Effector memory CD8-positive, alpha-beta T cell (primary cell): ENCODE measurements at places on chromosomes 2 and 18.

DNA sequence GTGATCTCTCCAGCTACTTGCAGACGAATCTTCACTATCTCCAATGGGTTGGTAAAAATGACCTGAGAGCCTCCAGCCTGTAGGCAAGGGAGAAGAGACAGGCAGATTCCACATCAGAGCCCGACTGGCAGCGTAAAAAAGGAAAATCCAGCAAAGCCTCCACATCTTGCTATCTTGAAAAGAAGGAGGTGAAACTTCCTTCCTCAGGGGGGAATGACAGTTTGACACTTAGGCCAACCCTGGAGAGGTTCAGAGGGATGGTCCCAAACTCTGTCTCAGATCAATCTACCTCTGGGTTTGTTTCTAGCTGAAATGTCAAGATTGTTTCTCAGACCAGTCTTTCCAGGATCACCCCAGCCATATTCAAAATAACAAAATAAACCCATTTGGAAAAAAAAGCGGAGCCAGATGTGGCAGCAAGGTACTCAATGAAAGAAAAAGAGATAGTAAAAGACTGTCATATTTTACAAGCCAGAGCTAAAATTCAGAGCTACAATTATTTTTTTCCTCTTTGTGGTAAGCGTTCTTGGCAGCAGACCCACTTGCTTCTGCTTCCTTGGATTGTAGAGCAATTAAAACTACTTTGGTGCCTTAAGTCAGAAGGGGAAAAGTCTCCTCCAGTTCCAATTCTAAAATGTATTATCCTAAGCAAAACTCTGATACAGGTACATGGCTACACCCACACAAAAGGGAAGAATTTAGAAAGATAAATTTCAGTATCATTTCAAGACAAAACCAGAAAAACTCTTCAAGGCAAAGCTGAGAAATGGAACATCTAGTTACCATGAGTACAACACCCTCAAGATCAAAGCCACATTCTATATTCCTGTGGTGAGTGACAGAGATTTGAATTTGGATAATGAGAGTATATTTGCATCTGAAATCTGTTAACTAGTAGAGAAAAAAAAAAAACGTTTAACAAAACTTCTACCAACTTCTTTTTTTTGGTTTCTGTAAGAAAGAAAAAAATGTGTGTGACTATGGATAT is 100.1 kb downstream of the SLC25A12 start:
- no peak overlapping the region for H3K4me3 ChIP-seq
- H3K27ac ChIP-seq = no peak overlapping the region

- no peaks in the 10 kb centered on the region for H3K27me3 ChIP-seq
- H3K4me1 ChIP-seq = no peaks in the 10 kb centered on the region
- no peak overlapping the region for H3K27ac ChIP-seq
- DNase-seq = no peak
Observed at GRCh38 chr2:231590614-231591013, 2.0 kb upstream of the TEX44 start.

DNA sequence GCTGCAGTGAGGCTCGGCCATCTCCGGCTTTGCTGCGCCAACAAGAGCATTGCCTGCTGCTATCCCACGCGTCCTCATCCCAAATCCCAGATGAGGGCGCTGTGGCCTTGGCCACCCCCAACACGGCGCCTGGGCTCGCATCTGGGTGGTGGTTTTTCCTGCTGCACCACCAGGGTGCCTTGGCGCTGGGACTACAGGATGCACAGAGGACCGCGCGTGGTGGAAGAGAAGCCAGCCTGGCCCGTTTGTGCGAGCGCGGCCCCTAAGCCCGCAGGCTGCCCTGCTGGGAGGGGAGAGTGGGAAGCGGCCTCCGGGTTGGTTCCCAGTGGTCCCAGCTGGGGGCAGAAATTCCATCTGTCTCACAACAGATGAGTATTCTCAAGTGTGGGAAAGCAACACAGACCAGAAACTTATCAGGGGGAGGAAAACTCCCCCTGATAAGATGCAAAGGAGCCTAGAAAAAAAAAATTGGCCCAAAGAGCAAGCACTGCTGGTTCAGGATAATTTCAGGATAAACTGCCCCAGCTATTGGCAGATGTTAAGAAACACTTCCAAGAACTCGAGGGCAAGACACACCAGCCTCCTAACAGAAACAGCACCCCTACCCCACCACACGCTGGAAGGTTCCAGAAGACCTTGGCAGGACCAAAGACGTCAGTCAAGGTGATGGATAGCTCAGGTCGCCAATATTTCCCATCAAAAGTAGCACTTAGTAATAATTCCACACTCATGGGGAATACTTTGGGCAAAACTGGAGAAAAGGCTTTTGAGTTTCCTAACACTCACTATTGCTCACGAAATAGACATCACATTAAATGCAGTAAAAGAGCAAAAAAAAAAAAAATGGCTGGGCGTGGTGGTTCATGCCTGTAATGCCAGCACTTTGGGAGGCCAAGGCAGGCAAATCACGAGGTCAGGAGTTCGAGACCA is 152.1 kb downstream of the PXDN start:
- no peak overlapping the region for H3K4me3 ChIP-seq
- DNase-seq = no peak
- peaks cover 17% of the 10 kb centered on the region for H3K27me3 ChIP-seq

GRCh38 chr2:188051706-188052105 is 240.0 kb upstream of the GULP1 start:
- no peak overlapping the region for H3K4me3 ChIP-seq
- H3K27ac ChIP-seq = no peak overlapping the region
- H3K36me3 ChIP-seq = no peaks in the 10 kb centered on the region
- no peaks in the 10 kb centered on the region for H3K27me3 ChIP-seq

DNA sequence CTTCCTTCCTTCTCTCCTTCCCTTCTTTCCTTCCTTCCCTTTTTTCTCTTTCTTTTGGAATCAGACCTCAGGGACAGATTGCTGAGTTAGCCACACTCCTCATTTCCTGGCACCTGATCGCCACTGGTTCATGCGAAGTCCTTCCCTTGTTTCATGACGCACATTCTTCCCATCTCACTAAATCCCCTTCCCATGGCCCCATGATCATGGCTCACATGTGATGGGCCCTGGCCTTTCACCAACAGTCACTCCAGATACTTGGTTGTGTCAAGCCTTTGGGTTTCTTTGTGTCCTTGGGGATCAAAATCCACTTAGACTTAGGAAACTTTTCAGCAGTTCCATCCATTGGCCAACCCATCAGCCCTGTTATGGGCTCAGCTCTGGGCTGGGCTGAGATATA is 23.8 kb upstream of the ASPRV1 start:
- no peaks in the 10 kb centered on the region for H3K4me1 ChIP-seq
- DNase-seq = no peak
- no peak overlapping the region for H3K4me3 ChIP-seq
- H3K27me3 ChIP-seq = no peaks in the 10 kb centered on the region
- H3K36me3 ChIP-seq = no peaks in the 10 kb centered on the region
- no peak overlapping the region for H3K27ac ChIP-seq

DNA sequence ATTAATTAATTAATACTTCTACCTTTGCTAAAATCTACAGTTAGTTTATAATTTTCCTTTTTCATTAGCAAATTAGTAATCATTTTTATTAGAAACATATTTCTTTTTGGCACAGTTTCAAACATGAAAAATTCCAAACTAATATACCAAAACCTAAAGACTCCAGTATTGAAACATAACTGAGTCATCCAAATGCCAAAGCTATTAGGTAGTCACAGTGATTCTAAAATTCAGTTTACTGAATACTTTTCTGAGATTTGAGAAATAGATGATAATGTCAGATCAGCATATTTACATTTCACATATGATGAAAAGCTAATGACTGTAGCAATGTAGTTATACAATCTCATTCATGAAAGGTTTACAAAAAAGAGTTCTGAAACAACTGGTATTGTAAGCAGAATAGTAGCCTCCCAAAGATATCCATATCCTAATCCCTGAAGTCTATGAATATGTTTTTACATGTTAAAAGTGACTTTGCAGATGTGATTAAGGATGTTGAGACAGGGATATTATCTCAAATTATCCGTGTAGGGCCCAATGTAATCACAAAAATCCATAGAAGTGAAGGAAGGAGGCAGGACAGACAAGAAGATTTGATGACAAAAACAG is 680.2 kb upstream of the CHAC2 start:
- H3K36me3 ChIP-seq = no peaks in the 10 kb centered on the region
- H3K4me1 ChIP-seq = peaks cover 2% of the 10 kb centered on the region
- no peak for DNase-seq
- H3K27me3 ChIP-seq = no peaks in the 10 kb centered on the region

- peak overlapping the region; percentile 3 for H3K27ac ChIP-seq
- no peak for DNase-seq
- H3K27me3 ChIP-seq = no peaks in the 10 kb centered on the region
- H3K4me1 ChIP-seq = peaks cover 38% of the 10 kb centered on the region
- peak overlapping the region; percentile 32 for H3K4me3 ChIP-seq
Observed at GRCh38 chr2:224922142-224922727, 120.0 kb downstream of the DOCK10 start.

GRCh38 chr18:70430501-70431173 is 141.8 kb downstream of the SOCS6 start:
- H3K27me3 ChIP-seq = no peaks in the 10 kb centered on the region
- no peak overlapping the region for H3K4me3 ChIP-seq
- DNase-seq = no peak
- no peaks in the 10 kb centered on the region for H3K4me1 ChIP-seq

DNA sequence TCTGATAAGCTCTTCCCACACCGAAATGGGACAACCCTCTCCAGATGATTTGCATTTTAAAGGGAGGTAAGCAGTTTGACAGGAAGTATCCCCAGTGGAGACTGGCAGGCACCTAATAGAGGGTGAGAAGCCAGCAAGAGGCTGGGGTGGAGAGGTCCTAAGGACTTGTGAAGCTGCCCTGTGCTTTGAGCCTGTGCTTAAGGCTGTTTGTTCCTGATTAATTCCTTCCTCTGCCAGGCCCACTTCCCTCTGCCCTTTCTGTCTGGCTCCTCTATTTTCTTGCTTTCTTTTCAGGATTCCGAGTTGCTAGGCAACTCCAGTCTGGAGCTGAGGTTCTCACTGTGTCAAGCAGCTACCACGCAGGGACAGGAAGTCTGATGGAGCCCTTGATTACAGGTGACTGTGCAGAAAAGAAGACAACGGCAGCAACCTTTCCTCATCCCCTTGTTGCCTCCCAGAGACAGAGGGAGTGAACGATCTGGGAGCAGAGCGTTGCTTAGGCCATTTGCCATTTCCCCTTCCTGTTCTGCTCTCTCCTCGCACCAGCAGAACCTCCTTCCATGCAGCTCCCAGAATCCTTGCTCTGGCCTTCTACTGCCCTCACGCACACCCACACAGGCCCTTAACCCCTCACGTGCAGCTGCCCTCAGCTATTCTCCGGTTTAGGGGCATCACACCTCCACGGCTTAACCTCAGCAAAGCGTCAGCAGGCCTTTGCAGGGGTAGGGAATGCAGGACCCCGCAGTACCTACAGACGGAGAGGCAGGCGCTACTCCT is 103.6 kb upstream of the CELF4 start:
- H3K4me1 ChIP-seq = no peaks in the 10 kb centered on the region
- no peak for DNase-seq
- H3K4me3 ChIP-seq = no peak overlapping the region
- no peaks in the 10 kb centered on the region for H3K36me3 ChIP-seq

- H3K27ac ChIP-seq = no peak overlapping the region
- H3K36me3 ChIP-seq = no peaks in the 10 kb centered on the region
- no peak overlapping the region for H3K4me3 ChIP-seq
- no peaks in the 10 kb centered on the region for H3K4me1 ChIP-seq
- no peak for DNase-seq
- H3K27me3 ChIP-seq = peaks cover 27% of the 10 kb centered on the region
Observed at GRCh38 chr2:215841175-215841816, 172.1 kb downstream of the MREG start.

DNA sequence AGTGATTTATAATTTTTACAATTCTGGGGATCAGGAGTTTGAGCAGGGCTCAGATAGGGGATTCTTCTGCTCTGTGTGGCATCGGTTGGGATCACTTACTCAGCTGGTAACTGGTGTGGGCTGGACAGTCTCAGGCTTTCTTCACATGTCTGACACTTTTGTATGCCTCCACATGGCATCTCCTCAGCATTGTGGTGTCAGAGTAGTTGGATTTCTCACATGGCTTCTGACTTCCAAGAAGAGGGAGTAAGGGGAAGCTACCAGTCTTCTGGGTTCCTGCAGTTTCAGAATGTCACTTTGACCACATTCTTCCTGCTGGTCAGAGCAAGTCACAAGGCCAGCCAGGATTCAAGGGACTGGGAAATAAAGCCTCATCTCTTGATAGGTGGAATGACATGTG is 55.6 kb downstream of the NCOA1 start:
- H3K27me3 ChIP-seq = no peaks in the 10 kb centered on the region
- no peaks in the 10 kb centered on the region for H3K36me3 ChIP-seq
- no peak overlapping the region for H3K4me3 ChIP-seq
- peaks cover 29% of the 10 kb centered on the region for H3K4me1 ChIP-seq
- DNase-seq = no peak

GRCh38 chr2:20671736-20672080 is 4.8 kb downstream of the GDF7 start:
- DNase-seq = no peak
- peaks cover 83% of the 10 kb centered on the region for H3K27me3 ChIP-seq
- H3K4me3 ChIP-seq = no peak overlapping the region
- no peak overlapping the region for H3K27ac ChIP-seq
